ENCODE measurements at places on chromosomes 5 and 9.

DNA sequence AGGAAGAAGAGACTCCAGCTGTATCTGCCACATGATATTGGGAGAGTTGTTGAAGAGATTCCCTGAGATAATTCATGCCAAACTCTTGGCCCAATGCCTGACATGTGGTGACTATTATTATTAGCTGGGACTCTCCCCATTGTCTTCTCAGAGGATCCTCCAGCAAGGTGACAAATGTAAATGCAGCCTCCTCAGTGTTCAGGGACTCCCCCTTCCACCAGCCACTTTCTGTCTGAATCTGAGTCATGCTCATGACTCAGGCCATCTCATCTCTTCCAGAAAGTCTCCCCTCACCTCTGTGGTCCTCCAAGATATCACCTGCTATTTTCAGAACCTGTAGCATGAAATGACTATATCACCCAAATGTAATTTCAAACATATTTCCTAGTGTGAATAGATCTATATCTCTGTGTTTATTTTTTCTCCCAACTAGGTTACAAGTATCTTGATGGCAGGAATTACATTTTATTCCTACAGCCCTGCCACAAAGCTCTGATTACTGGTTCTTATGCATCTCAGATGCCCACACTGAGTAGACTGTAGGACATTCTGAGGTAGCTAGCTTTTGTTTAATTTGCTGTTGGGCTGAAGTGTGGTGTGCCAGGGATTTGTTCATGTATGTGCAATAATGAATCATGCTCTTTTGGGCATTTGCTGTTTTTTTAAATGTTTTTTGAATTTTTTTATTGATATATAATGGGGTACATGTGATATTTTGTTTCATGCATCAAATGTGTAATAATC is 126.6 kb upstream of the IL12B start:
- DNase-seq, result peak; percentile 81

- no peak for DNase-seq
These were observed 121.5 kb downstream of the MAST4 start for GRCh38 chr5:66717455-66718373.

DNA sequence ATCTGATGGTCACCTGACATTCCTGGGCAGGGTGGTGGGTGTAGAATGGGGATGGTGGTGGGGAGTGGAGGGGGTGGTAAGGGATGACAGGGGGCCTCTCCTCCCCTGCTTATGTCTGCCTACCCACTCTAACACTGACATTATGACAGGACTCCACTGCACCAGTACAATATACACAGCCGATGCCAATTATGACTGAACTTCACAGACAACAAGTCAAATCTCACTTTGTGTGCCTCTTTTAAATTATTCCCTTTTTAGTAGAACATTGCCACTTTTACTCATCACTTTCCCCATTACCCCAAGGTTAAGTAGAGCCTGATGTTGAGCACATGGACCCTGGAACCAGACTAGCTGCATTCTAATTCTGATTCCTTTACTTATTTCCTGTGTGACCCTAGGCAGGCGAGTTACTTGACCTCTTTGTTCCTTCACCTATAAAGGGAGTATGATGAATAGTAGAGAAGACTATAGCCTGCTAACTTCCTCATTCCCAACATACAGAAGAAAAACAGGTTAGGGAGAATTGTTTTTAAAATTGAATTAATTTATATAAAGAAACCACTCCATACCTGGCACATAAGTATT is 464.7 kb downstream of the DMRT2 start:
- DNase-seq, result no peak

GRCh38 chr5:108654051-108654450 is 93.6 kb upstream of the FER start:
- DNase-seq, result no peak

GRCh38 chr9:126853667-126854066 is 6.8 kb upstream of the ZBTB34 start:
- DNase-seq, result no peak

DNA sequence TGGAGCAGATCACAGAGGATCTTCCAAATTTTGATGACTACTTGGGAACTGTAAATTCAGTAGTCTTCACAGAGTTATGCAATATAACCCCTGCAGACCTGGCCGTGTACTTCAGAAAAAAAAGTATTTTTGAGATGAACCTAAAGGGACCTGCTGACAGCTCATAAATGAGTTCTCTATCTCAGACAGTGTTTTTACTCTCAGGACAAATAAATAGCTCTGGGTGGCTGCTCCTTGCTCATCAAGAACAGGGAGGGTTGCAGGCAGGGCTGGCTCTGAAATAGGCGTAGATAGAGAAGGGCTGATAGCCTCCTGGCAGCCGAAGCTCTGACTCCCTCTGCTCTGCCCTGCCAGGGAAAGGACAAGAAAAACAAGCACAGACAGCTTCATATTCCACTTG is 64.8 kb downstream of the PLAC8L1 start:
- no peak for DNase-seq

GRCh38 chr9:14936491-14936890 is 26.3 kb upstream of the FREM1 start:
- no peak for DNase-seq

- no peak for DNase-seq
These were observed 5.6 kb downstream of the KLHL3 start for GRCh38 chr5:137730336-137730735.

DNA sequence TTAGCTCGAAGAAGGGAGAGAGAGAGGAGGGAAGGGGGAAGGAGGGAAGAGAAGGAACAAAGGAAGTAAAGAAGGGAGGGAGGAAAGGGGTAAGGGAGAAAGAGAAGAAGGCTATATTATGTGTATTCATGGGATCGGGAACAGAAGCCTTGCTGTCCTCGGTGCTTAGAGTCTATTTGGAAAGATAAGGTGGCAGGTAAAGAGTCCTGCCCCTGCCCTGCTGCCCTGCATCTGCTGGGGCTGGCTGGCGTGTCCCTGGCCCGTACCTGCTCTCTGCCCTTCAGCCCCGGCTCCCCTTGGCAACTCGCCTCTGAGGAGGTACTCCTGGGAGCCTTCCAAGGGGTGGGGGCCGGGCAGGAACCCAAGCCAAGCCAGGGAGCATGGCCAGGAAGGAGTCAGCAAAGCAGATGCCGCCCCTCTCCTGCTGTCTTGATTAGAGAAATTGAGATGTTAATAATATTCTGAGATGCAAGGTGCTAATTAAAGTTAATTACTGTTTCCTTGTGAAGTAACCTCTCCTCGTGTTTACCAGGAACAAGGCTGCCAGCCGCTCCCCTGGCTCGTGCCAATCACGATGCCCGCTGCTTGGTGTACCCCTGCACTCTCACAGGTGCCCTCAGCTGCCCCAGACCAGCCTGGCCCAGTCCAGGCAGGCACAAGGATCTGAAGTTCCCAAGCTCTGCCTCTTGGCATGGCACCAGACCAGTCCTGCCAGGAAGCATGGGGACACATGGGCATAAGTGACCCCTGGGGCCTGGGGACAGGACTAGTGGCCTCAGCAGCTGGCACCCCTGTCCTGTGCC is 36.6 kb downstream of the PCDH1 start:
- no peak for DNase-seq

DNA sequence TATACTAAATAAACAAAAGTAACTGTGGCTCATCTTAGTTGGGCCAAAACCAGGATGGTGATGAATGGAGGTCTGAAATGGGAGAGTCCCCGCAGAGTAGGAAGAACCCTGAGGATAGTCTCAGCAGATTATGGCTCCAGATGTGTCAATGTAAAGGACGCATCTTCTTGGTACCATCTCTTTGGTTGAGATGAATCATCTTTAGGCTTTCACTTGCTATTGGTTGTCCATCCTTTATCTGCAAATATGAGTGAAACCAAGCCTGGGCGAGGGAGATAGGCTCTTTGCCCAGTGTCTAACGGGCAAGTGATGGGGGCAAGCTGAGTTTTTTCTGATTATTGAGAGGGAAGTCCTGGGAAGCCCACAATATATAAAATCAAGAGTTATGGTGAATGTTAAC is 19.4 kb upstream of the LCP2 start:
- DNase-seq, result no peak

GRCh38 chr5:9474219-9475002 is 71.5 kb downstream of the SEMA5A start:
- DNase-seq, result no peak

DNA sequence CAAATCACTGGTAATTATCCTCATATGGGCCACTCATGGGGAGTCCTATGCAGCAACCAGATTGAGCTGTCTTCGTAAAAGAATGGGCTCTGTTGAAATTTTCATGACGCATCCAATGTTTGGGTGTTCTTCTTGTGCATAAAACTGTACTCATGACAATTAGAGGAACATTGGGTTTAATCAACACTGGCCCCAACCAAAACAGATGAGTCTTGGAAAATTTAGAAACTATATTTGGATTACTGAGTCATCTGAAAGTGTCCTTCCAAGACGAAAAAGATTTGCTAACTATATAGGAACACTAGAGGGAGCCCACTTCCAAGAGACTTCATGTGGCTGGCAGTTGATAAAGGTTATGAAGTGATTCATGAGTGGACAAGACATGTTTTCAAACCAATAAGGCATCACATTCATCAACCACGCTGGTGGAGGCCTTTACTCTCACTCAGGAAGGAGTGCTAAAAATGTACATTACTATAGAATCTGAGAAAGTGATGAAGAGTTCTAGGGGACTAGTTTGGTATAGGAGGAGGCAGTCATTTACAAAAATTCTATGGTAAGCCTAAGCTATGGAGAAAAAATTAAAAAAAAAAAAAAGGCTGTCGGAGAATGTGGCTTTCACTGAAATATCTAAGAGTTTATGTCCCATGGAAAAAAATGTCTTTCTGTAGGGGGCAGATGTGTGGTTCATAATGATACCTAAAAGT is 313.5 kb downstream of the PRDM9 start:
- no peak for DNase-seq
